Esophagus squamous epithelium (tissue), 5 donors: ENCODE measurements at places on chromosomes 6 and 20. TPM values are rescaled to one million over a fixed set of nuclear protein-coding genes. Genes with fewer than 3 reads are reported as not detected.

Gene SNHG17
- total RNA-seq: 28.4 TPM

Gene PRL
- total RNA-seq: not detected

Gene SS18L1
- 12.7 TPM for total RNA-seq

DNA sequence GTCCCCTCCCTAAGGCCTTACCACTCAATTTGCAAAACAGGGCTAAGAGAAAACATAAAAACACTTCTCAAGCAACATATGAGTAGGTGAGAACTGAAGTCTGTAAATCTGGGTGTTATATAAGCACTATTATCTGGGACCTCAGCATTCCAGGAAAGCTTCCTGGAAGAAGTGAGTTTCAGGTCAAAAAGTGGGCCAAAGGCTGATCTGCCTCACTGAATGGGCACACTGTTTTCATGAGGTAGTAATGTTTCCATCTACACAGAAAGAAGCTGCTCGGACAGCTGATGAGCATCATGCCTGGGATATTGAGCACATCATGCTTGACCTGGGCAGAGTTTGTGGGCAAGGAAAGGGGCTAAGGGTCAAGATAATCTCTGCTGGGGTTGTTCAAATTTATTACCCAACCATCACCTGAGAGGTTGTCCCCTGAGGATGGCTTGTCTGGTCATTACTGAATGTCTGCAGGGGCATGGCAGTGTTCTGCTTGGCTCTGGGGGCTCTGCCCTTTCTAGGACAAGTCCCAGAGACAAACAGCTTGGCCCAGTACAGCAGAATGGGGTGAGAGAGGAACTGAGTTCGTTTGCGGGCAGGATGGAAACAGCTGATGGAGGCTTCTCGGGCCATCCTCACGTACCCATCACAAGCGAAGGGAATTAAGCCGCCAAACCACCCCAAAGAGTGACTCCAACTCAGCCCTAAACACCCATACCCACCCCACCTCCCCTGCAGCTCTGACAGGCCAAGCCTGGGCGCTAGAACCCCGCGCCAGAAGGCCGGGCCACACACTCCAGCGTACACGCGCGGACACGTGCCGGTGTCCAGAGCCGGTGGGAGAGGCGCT is 1.2 kb upstream of the SYNJ2 start:
- peak; percentile 12 for DNase-seq

GRCh38 chr6:31529329-31530150 is 778 bp downstream of the MCCD1 start:
- DNase-seq: no peak
